ENCODE measurements at places on chromosomes 6 and 20.

GRCh38 chr20:49518576-49518975 lies 36.1 kb upstream of the KCNB1 start:
- no peak for DNase-seq

GRCh38 chr20:45892828-45893500 lies 1.8 kb downstream of the CTSA start:
- no peak for DNase-seq

- DNase-seq, result no peak
Measured at GRCh38 chr6:9139746-9140145, 704.4 kb upstream of the SLC35B3 start.

- no peak for DNase-seq
Measured at GRCh38 chr20:45104786-45105185, 3.9 kb upstream of the KCNS1 start.

GRCh38 chr6:53913286-53913685 lies 118.5 kb downstream of the LRRC1 start:
- no peak for DNase-seq

DNA sequence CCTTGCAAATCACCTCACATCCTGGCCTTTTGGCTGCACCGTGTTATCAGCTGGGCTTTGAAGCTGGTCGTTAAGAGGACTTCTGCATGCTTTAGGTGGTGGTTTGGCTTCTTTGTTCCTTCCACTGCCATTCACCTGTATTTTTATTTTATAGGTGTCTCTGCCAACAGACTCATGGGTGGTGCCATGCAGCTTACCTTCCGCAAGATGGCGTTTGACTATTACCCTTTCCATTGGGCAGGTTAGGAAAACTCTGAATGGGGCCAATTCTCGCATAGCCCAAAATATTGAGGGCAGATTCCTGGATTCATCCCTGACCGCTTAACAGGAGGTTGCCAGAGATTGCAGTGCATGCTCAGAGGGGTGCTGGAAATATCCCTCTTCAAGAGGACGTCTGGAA lies 32.4 kb downstream of the TAF11 start:
- no peak for DNase-seq
